ENCODE measurements at places on chromosomes 2 and 18. TPM values are rescaled to one million over a fixed set of nuclear protein-coding genes. Genes with fewer than 3 reads are reported as not detected.

DNA sequence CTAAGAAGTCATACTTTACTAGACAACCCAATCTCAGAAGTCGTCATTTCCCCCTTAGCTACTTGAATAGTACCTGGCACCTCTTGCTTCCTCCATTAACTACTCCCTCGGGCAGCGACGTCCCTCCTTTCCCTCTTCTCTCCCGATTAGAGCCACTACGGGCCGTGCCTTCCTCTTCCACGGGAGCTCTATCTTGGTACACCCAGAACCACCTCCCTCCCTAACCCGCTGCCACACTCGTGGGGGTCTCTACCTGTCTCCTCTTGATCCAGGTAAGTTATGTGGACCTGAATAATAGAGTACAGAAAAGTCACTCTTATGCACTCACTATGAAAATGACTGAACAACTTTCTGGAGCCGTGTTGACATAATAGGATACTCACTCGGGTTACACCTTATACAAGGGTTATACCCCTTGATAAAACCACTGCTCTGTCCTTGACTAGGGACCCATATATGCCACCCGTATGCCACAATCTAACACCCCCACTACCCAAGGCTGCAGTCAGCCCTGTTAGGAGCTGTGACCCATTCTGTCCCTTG is 595 bp upstream of the HDHD2 start:
- H3K27me3 ChIP-seq = no peaks in the 10 kb centered on the region
- peak overlapping the region; percentile 97 for H3K27ac ChIP-seq
- peak overlapping the region; percentile 97 for H3K4me3 ChIP-seq
- H3K36me3 ChIP-seq = peaks cover 6% of the 10 kb centered on the region
- peaks cover 40% of the 10 kb centered on the region for H3K4me1 ChIP-seq
- no peak for DNase-seq

GRCh38 chr2:239440511-239440959 is 39.7 kb upstream of the HDAC4 start:
- DNase-seq = no peak
- H3K4me3 ChIP-seq = peak overlapping the region; percentile 78
- no peaks in the 10 kb centered on the region for H3K36me3 ChIP-seq
- peak overlapping the region; percentile 59 for H3K27ac ChIP-seq
- peaks cover 8% of the 10 kb centered on the region for H3K27me3 ChIP-seq

GRCh38 chr2:104929663-104930062 is 75.7 kb downstream of the POU3F3 start:
- no peak overlapping the region for H3K27ac ChIP-seq
- no peaks in the 10 kb centered on the region for H3K36me3 ChIP-seq
- H3K4me1 ChIP-seq = no peaks in the 10 kb centered on the region
- no peak for DNase-seq
- H3K4me3 ChIP-seq = no peak overlapping the region

GRCh38 chr2:20108655-20109396 is 57.4 kb upstream of the LAPTM4A start:
- H3K4me1 ChIP-seq = no peaks in the 10 kb centered on the region
- H3K27ac ChIP-seq = no peak overlapping the region
- H3K36me3 ChIP-seq = no peaks in the 10 kb centered on the region

DNA sequence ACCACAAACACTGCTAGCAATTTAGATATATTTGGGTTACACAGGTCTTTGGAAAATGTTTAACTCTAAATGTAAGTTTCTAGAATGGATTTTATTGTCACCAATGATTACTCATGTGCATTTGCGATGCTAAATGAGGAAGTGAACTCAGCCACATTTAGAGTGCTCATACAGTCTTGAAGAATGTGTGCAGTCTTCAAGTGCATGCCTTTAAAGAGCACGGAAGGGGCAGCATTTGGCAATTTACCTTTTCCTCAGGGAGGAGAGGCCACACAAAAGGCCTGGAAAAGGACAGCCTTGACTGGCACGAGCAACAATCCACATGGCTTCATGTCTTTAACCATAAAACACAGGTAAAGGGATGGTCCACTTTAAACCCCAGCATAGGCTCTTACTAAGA is 78.5 kb upstream of the STK17B start:
- H3K27me3 ChIP-seq = no peaks in the 10 kb centered on the region
- H3K36me3 ChIP-seq = peaks cover 11% of the 10 kb centered on the region
- DNase-seq = no peak
- H3K4me1 ChIP-seq = peaks cover 67% of the 10 kb centered on the region
- H3K27ac ChIP-seq = peak overlapping the region; percentile 83

DNA sequence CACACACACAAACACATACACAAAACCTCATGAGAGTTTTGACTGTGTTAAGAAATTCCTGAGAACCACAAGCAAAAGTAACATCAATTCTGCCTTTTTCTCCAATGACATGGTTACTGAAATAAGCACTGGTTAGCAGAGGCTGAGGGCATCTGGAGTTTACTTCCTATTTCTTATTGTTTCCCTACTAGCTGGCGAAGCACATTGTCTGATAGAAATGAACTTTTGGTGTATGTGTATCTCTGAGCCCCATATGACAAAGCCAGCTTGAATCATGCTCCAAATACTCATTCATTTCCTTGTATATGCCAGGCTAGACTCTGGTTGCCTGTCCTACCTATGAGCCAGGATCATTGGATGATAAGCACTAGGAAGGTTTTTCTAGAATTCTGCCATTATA is 203.1 kb downstream of the NCKAP5 start:
- no peak overlapping the region for H3K27ac ChIP-seq
- DNase-seq = no peak
- H3K36me3 ChIP-seq = no peaks in the 10 kb centered on the region
- no peak overlapping the region for H3K4me3 ChIP-seq

- H3K4me1 ChIP-seq = no peaks in the 10 kb centered on the region
- no peak for DNase-seq
- peaks cover 5% of the 10 kb centered on the region for H3K27me3 ChIP-seq
- H3K27ac ChIP-seq = no peak overlapping the region
- no peaks in the 10 kb centered on the region for H3K36me3 ChIP-seq
These were observed 146.6 kb downstream of the GALNT3 start for GRCh38 chr2:165647409-165647808.

- no peak for DNase-seq
- H3K36me3 ChIP-seq = no peaks in the 10 kb centered on the region
- H3K27me3 ChIP-seq = peaks cover 6% of the 10 kb centered on the region
- no peaks in the 10 kb centered on the region for H3K4me1 ChIP-seq
- no peak overlapping the region for H3K27ac ChIP-seq
These were observed 73.6 kb downstream of the ASAP2 start for GRCh38 chr2:9280224-9280623.

- no peak for DNase-seq
- H3K27me3 ChIP-seq = no peaks in the 10 kb centered on the region
- peak overlapping the region; percentile 72 for H3K27ac ChIP-seq
- no peaks in the 10 kb centered on the region for H3K36me3 ChIP-seq
- peaks cover 37% of the 10 kb centered on the region for H3K4me1 ChIP-seq
These were observed 30.2 kb downstream of the ITSN2 start for GRCh38 chr2:24330161-24330560.

DNA sequence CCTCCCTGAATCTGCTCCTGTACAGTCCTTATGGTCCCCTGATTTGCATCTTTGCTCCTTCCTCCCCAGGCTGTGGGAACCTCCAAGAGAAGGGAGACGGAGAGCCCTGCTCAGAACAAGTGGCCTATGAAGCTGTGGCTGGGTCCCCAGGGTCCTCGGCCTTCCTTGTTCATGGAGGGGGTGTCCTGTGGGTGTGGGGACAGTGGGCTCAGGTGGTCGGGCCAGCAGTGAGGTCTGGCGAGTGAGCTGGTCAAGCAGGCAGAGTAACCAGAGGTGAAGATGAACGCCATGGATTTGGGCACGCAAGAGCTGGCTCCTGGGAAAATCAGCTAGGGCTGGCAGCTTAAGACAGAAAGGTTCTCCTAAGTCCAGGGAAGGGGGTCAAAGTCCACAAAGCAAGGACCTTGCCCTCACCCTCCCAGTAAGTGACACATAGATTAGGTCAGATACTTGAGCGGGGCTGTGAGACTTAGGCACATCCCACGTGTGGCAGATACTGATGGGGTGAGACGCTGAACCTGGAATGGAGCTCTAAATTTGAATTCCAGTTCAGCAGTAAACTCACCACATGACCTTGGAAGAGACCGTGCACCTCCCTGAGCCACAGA is 24.8 kb downstream of the GNLY start:
- H3K27me3 ChIP-seq = no peaks in the 10 kb centered on the region
- no peak for DNase-seq
- peaks cover 6% of the 10 kb centered on the region for H3K4me1 ChIP-seq
- no peak overlapping the region for H3K27ac ChIP-seq
- no peak overlapping the region for H3K4me3 ChIP-seq
- H3K36me3 ChIP-seq = no peaks in the 10 kb centered on the region

DNA sequence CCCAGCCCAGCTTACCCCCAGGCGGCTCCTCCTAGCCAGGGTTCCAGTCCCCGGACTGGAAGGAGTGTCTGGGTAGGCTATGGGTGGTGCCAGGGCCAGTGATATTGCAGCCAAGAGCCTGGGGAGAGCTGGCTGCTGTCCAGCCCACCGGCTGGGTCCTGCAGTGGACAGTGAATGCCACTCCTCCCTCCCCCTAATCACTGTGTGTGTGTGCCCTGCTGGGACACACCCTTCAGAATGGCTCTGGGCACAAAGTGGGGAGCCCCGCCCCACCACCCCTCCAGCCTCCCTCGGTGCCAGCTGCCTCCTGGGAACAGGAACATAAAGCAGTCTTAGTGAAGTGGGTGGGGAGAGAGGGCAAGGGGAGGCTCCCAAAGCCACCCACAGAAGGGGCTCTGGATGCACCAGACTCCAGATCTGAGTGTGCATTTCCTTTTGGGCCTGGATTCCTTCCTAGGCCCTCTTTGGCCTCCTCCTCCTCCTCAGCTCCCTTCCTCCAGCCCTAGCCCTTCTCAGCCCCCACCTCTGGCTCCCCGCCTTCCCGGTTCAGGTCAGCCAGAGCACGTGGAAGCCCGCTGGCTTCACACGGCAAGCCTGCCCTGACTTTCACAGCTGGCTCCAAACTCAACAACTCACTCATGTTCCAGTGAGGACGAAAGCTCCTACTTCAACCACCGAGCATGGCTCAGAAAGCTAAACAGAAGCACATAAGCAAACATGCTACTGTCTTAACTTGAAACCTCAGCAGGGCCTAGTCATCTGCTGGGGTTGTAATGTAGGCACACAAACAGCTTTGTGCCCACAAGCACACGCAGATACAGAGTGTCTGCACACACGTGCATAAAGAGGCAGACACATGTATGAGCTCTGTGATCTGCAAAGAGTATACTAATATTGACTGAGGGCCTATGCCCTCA is 209.2 kb upstream of the SMAD2 start:
- peak; percentile 0 for DNase-seq
- H3K27me3 ChIP-seq = peaks cover 38% of the 10 kb centered on the region
- no peak overlapping the region for H3K27ac ChIP-seq
- no peaks in the 10 kb centered on the region for H3K4me1 ChIP-seq
- H3K4me3 ChIP-seq = no peak overlapping the region

GRCh38 chr2:173667415-173667814 is 297.8 kb downstream of the SP3 start:
- H3K27ac ChIP-seq = no peak overlapping the region
- H3K27me3 ChIP-seq = peaks cover 53% of the 10 kb centered on the region
- H3K4me1 ChIP-seq = no peaks in the 10 kb centered on the region
- H3K4me3 ChIP-seq = no peak overlapping the region
- H3K36me3 ChIP-seq = no peaks in the 10 kb centered on the region

DNA sequence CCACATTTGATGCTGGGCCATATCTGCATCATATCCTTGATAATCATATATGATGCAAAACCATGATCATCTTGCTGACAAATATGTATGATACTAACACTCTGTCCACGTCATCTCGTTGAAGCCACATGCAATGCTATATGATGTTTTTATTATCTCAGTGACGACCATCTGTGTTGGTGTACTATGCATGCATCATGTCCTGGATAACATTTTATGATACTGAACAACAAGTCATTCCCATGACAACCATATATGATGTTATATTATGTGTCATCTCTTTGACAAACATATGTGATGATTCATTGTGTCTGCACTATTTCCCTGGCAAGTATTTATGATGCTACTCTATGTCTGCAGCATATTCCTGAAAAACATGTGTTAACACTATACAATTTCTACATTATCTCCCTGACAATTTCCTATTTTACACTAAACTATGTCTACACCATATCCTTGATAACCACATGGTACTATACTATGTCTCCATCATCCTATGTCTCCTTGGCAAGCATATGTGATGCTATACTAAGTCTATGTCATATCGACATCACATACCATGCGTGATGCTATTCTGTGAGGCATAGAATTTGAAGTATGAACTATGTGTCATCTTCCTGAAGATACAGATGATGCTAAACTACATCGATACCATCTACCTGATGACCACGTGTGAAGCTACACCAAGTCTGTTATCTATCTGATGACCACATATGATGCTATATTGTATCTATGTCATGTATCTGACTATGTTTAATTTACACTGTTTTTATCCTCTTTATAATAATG is 37.0 kb downstream of the DAW1 start:
- DNase-seq = no peak
- no peak overlapping the region for H3K27ac ChIP-seq

- H3K27ac ChIP-seq = no peak overlapping the region
- DNase-seq = no peak
- no peaks in the 10 kb centered on the region for H3K36me3 ChIP-seq
- H3K27me3 ChIP-seq = no peaks in the 10 kb centered on the region
- no peak overlapping the region for H3K4me3 ChIP-seq
- H3K4me1 ChIP-seq = no peaks in the 10 kb centered on the region
These were observed 287.5 kb downstream of the OSR1 start for GRCh38 chr2:19070886-19071285.

DNA sequence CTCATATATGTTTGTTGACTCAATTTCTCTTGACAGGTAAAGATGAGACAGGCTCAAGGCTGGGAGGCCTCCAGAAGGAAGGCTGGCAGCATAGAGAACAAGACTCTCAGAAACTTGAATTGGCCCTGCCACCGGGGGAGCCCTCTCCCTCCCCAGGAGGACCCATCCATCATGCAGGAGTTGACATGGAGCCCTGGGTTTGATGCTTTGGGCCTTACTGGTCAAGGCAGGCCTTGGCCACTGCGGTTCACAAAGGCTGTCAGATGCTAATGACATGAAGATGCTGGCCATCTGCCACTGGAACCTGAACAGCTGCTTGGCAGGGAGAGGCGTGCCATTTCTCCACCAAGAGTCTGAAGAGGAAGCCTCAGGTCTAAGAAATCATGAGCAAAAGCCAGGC is 193.6 kb downstream of the MTCL1 start:
- no peak overlapping the region for H3K4me3 ChIP-seq
- H3K36me3 ChIP-seq = no peaks in the 10 kb centered on the region
- H3K4me1 ChIP-seq = no peaks in the 10 kb centered on the region
- H3K27ac ChIP-seq = no peak overlapping the region
- DNase-seq = no peak

Gene TNFRSF11A
- total RNA-seq = 15.0 TPM

Gene CNNM3
- 32.9 TPM for total RNA-seq

Gene SIX3
- not detected for total RNA-seq

Gene DYNAP
- not detected for total RNA-seq

Gene SPIRE1
- 7.8 TPM for total RNA-seq

Gene FSHR
- not detected for total RNA-seq

Gene HDLBP
- total RNA-seq = 295 TPM

Gene ASB18
- not detected for total RNA-seq

Data from natural killer cell treated with Interleukin-12 subunit alpha and Interleukin-12 subunit beta and Interleukin-15 and Interleukin-18, amount 100 ng/mL, for 72 hours (primary cell).